ENCODE measurements at places on chromosomes 13 and 19.

DNA sequence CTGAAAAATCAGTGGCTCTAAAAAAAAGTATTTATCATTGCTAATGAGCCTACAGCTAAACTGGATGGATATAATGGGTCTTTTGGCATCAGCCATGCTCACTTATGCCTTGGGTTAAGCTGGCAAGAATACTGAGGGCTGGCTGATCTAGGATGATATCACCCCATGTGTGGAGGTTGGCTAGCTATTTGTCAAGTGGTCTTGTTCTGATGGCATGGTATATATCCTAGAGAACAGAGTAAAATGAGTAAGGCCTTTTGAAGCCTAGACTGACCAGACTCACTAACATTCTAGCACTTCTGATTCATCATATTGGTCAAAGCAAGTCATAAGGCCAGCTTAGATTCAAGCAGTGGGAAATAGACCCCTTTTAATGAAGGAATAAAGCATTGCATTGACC is 383.0 kb downstream of the SLITRK1 start:
- no peak for DNase-seq

DNA sequence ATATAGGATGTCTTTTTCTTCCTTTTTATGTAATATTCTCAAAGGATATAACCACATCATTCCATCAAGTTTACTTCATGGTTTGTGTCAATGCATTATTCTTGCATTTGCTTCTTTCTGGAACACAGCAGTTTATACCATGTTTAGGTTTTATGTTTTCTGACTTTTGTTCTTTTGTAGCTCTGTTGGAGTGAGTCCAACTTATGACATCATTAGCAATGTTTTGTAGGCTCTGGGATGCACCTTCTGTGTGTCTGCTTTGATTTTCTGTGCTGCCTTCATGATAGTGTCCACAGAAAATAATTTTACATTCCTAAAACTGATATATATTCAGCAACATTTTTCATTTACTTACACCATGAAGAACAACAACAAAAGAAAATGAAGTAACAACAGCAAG is 68.9 kb downstream of the SHISA2 start:
- no peak for DNase-seq

DNA sequence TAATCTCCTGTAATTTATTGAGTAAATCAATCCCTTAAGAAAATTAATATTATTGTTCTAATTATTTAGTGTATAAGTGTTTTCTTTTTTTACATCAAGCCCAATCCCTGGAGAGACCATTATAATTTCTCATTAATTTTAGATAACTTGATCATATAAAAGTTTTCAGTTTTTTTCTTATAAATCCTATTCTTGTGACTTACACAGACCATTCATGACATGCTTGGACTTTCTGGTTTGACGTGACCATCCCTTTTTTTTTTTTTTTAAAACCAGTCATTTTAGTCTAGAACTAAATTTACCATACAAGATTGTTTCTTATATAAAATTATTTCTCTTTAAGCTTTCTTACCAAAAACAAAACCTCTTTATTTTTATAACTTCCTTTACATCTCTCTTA is 5.4 kb upstream of the MTRF1 start:
- no peak for DNase-seq

GRCh38 chr13:42361701-42362100 is 89.7 kb downstream of the AKAP11 start:
- no peak for DNase-seq

GRCh38 chr19:30883071-30883470 is 466.2 kb downstream of the TSHZ3 start:
- DNase-seq = no peak

GRCh38 chr13:65921933-65922332 is 1308.2 kb downstream of the PCDH9 start:
- DNase-seq = no peak

GRCh38 chr19:3304871-3305423 is 61.4 kb upstream of the NFIC start:
- peak; percentile 67 for DNase-seq

DNA sequence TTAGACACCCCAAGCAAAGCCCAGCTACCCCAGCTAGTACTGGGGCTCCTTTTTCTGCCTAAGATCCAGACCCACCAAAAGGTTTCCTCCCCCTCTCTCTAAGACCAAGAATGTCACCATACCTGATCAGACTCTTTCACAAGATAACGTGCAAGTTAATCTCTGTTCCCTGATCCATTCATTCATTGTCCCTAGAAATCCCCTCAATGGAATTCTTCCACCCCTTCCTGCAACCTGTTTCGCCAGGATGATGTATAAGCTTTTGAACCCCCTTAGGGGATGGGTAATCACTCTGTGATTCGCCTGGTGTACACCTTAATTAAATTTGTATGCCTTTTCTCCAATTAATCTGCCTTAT is 17.3 kb upstream of the CLN5 start:
- no peak for DNase-seq

- DNase-seq = no peak
These were observed 1.2 kb downstream of the LONP1 start for GRCh38 chr19:5718579-5719273.

DNA sequence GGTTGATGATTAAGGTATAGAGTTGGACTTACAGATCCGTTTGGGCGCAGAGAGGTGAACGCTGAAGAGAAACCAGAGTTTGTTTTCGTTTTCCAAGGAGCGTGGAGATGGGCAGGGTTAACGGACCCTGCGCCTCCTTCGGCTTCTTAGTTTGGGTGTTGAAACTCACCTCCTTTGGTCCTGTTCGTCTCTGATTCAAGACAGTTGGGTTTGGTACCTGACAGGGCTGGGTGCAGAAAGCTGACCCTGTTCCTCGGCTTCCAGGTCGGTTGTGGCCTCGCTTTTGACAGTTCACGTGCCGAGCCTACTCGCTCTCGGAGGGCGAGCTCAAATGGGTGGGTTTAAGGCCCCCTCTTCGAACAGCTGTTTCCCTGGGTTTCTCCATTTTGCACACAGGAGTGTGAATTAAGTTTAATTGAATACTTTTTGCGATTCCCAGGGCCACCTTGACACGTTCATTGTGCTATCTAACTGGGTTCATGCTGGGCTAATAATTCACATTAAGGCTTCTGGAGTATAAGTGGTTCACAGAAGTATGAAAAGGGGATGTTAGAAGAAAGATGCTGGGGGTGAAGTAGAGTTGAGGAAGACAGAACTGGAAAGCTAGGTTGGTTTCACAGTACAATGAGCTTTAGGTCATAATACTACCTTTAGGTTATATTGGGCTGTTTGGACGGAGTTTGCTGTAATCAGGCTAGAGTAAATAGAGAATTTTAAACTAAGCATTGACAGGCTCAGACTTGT is 638 bp downstream of the USPL1 start:
- peak; percentile 3 for DNase-seq

DNA sequence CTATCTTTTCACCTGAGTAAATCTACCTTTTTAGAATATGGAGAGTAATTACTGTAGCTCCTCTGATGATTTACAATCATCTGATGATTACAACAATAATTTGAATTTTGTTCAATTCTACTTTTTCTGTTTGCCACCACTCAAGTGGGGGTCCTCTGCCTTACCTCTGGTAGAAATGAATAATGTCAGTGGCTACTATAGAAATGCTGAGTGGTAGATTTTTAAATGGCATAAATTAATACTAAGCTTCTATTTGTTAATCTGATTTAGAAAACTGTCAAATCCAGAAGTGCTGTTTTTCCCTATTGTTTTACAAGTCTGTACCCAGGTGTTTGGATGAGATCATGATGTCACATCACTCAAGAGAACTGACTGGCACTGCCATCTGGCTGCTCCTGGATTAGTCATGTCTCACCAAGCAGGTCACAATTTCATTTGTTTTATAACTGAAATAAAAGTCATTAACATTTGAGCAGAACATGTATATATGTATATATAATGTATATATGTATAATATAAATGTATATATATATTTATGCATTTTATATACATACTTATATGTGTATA is 494.8 kb downstream of the TBC1D4 start:
- DNase-seq = no peak

DNA sequence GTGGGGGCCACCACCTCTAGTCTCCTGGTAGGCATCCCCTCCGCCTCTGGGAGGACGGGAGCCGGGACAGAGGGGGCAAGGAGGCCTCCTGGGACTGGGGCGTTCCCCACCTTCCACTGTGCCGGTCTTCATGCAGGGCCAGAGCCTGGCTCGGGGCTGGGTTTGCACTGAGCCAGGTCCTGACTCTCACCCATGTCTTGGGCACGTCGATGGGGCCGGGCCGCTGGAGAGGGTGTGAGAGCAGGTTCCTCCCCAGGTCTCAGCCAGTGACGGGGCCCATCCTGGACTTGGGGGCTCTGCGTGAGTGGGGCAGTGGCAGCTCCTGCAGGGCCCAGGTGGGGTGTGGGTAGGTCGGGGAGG is 26.6 kb downstream of the ATP11A start:
- no peak for DNase-seq

DNA sequence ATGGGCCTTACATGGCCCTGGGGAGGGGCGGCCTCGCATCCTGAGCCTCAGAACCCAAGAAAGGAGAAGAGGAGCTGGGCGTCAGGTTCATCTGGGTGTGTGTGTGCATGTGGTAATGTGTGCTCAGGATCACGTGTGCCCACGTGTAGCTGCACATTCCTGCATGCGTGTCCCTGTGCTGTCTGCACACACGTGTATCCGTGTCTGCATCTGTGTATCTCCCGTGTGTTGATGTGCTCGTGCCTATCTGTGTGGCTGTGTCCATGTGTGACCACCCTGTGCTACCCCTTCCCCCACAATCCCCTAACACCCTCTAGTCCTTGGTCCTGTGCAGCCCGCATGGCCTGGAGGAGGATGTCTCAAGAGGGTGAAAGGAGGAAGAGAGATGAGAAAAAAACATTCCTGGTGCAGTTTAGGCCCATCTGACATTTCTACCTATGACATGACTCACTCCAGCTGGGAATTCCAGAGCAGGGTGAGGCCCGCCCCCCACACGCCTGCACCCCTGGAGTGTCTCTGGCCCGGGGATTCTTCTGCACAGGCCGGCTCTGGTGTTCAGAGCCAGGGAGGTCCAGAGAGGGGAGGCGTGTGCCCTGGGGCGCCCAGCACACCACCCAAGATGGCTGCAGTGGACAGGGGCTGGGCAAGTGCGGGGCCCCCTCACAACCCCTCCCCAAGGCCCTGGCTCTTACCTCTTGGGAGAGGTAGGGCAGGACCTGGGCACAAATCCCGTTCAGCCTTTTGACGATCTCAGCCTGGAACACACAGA is 7.1 kb downstream of the TLE5 start:
- DNase-seq = no peak

DNA sequence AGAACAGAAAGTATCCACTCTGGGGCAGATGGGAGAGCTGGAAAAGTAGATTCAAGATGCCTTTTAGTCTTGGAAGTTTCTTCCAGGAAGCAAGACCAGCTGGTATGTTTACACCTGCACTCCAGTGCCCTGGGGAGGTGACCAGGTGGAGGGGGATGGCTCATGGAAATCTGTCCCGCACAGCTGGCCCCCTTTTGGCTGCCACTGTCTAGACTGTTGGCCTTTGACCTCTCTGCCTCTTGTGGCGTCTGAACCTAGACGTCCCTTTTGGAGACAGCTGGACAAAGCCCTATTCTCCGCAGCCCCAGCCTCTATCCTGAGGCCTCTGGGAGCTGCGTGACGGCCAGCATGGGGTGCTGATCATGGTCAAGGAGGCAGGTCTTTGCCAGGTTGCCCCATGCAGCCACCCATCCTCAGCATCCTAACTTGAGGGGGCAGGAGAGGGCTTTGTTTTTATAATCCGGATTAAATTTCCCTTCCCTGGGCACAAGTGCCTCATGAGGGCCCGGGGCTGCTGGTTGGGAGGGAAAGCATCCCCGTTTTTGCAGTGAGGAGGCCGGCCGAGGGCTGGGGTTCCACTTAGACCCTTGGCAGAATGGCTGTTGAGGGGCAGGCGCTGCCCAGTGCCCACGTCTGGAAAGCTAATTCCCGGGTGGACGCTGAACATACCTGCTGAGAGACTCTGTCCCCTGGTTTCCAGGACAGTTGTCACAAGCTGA is 17.3 kb upstream of the GDF15 start:
- no peak for DNase-seq

GRCh38 chr19:48896191-48896720 is 2.3 kb downstream of the TULP2 start:
- DNase-seq = no peak

DNA sequence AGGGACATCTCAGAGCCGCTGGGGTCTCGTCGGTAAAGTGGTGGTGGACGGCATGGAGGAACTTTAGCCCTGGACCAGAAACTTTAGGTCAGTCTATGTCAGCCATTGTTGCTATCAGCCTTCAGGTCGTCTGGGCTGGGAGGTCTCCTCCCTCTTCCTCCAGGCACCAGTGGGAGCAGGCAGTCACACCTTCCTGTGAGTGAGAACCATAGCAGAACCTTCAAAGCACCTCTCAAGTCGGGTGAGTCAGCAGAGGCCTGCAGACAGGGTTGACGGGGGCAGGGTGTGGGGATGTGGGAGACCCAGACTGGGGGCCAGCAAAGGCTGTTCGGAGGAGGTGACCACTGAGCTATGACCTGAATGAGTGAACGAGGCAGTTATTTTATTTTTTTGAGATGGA is 15.4 kb upstream of the SBNO2 start:
- DNase-seq = no peak

DNA sequence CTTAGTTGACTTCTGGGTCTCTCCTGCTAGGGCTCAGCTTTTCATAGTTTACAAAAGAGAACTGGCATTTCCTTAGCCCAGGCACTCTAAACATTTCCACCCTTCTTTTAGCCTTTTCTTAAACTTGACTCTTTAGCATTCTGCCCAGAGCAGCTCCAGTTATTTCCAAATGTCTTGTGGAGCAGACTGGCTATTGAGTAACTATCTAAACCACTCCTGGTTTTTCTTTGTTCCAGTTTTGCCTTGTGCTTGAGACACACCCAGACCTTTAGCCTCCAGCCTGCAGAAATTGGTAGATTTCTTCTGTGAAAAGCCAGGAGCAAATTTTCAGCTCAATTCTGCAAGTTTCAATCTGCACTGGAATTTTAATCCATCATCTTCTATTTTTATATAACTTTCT is 1813.1 kb downstream of the OLFM4 start:
- DNase-seq = no peak

GRCh38 chr13:99656092-99656745 is 154.9 kb downstream of the TM9SF2 start:
- DNase-seq = peak; percentile 76

- DNase-seq = no peak
These were observed 41.3 kb downstream of the MYH14 start for GRCh38 chr19:50244695-50245094.

GRCh38 chr13:71359641-71360040 is 507.4 kb downstream of the DACH1 start:
- DNase-seq = no peak

GRCh38 chr13:26213982-26214381 is 8.1 kb downstream of the RNF6 start:
- DNase-seq = no peak

GRCh38 chr13:79830426-79830825 is 349.5 kb downstream of the NDFIP2 start:
- no peak for DNase-seq

GRCh38 chr19:35262101-35262761 is 6.5 kb upstream of the USF2 start:
- no peak for DNase-seq

GRCh38 chr13:77857531-77858209 is 61.0 kb downstream of the EDNRB start:
- DNase-seq = no peak

- no peak for DNase-seq
These were observed 79.4 kb downstream of the MBNL2 start for GRCh38 chr13:97301382-97302095.
